CD4-positive, alpha-beta T cell treated with Interleukin-17A for 1 hour (primary cell): ENCODE measurements at places on chromosomes 16 and 17.

DNA sequence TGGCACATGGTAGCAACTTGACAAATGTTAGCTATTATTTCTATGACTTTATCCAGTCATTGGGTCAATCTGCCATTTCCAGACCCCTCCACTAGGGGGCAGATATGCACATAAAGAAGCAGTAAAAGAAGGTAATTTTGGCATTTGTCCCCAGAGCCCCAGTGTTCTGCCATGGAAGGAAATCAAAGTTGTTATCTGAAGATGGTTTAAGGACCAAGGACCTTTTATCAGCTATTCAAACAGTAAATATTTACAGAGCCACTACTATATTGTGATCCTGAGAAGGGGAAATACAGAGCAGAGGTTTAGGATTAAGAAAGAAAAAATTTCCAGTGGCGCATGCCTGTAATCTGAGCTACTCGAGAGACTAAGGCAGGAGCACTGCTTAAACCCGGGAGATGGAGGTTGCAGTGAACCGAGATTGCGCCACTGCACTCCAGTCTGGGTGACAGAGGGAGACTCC, 20.0 kb downstream of the TRAF4 start:
- peak; percentile 86 for DNase-seq

- peak; percentile 46 for DNase-seq
These were observed 23.6 kb upstream of the ABR start for GRCh38 chr17:1203111-1203966.

DNA sequence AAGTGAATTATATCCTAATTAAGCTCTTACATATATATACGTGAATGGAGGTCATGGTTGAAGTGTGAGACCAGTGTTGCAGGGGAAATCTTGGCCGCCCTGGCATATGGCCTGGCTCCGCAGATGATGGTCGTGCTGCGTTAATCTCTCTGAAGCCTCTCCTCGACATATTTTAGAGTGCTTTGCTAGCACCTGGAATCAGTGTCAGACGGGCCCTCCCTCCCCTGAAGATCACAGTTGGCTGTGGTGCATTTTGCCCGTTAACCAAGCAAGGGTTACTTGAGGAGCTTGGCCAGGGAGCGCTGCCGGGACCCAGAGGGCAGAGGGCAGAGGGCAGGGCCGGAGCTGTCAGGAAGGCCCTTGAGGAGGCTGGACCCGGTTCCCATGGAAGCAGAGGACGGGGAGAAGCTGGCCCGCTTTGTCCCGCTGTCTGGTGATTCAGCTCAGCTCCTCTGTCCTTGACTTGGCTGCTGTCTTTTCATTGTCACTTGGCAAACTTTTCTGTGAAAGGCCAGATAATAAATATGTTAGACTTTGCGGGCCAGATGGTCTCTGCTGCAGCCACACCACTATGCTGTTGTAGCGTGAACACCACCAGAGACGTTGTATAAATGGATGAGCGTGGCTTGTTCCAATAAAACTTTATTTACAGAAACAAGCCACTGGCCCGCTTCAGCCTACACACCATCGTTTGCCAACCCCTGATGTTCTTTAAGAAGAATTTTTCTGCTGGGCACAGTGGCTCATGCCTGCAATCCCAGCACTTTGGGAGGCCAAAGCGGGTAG, 32.3 kb downstream of the CIBAR2 start:
- no peak for DNase-seq

- no peak for DNase-seq
These were observed 195.0 kb downstream of the FTO start for GRCh38 chr16:53898993-53899392.

DNA sequence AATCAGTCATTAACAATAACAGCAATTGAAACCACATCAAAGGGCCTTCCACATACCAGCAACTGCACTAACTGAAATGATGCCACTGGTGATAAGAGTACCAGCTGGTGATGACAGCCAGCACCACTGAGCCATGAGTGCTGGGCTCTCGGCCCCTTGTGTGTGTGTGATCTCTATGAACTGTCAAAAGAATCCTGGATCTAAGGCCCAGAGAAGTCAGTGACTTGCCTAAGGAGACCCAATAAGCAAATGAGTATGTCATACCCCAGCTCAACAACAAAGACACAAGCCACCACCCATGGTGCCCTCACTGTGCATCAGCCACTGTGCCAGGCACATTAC, 220.9 kb downstream of the ZNF423 start:
- DNase-seq, result no peak

- DNase-seq, result no peak
These were observed 7.1 kb downstream of the GOSR2 start for GRCh38 chr17:46930051-46930450.
